ENCODE measurements at places on chromosomes 1 and 21. TPM values are rescaled to one million over a fixed set of nuclear protein-coding genes. Genes with fewer than 3 reads are reported as not detected.

Gene ETV3L
- not detected for total RNA-seq

Gene PDIK1L
- 2.9 TPM for total RNA-seq

Gene LRRC8B
- total RNA-seq: 0.35 TPM

Gene RGS8
- total RNA-seq: not detected

Gene SYDE2
- total RNA-seq: 3.3 TPM

Data from smooth muscle cell of the coronary artery (primary cell).